ENCODE measurements at places on chromosomes 16 and 17.

DNA sequence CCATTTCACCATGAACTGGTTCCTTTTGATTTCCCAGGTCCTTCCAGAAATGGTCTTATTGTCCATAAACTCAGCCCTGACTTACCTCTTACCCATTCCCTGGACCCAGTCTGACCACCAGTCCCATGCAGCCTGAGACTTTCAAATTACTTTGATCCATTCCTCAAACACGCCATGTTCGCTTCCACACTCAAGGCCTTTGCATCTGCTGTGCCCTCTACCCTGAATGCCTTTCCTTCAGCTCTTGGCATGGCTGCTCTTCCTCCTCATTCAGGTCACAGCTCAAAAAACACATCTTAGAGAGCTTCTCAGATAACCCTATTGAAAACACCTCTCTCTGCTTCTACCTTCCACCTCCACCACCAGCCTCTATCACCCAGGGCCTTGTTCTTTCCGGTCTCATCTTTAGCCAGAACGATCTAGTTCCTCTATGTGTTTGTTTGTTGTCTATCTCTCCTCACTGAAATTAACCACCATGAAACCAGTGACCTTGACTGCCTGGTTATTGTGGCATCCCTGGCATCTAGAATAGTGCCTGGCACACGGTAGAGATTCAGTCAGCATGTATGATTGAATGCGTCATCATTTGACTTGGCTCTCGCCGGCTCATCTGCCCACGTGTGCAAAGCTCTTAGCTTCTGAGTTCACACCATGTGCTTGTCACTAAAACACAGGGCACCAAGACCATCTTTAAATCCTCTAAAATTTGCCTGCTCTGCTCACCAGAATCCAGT is 12.8 kb downstream of the CRYM start:
- DNase-seq: peak; percentile 91

GRCh38 chr16:19289811-19290485 is 4.4 kb downstream of the CLEC19A start:
- DNase-seq: no peak

GRCh38 chr16:74117798-74118197 is 178.8 kb upstream of the PSMD7 start:
- DNase-seq: no peak

DNA sequence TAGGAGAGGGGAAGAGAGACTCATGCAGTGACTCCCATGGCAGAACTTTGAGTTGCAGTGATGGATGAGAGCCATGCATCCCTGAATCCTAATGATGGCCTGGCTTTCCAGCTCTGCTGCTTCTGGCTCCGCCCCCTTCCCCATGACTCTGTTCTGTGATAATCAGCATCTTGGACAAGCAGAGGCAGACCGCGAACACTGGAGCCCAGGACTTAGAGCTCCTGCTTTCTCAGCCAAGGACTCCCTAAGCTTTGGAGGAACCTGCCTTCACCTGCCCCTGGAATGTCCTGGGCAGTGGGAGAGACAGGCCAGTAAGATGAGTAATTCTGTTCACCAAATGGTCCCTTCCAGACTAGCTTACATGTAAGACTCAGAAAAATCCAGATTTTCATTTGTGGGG is 12.5 kb downstream of the CCDC92B start:
- DNase-seq: no peak

- DNase-seq: no peak
Measured at GRCh38 chr17:33889766-33890165, 365.3 kb upstream of the CCL2 start.

GRCh38 chr17:181245-182049 is at the start of gene DOC2B:
Gene DOC2B (minus strand): TSS chr17:181650. CDS start chr17:181479, 171 bp downstream.
- peak; percentile 27 for DNase-seq

DNA sequence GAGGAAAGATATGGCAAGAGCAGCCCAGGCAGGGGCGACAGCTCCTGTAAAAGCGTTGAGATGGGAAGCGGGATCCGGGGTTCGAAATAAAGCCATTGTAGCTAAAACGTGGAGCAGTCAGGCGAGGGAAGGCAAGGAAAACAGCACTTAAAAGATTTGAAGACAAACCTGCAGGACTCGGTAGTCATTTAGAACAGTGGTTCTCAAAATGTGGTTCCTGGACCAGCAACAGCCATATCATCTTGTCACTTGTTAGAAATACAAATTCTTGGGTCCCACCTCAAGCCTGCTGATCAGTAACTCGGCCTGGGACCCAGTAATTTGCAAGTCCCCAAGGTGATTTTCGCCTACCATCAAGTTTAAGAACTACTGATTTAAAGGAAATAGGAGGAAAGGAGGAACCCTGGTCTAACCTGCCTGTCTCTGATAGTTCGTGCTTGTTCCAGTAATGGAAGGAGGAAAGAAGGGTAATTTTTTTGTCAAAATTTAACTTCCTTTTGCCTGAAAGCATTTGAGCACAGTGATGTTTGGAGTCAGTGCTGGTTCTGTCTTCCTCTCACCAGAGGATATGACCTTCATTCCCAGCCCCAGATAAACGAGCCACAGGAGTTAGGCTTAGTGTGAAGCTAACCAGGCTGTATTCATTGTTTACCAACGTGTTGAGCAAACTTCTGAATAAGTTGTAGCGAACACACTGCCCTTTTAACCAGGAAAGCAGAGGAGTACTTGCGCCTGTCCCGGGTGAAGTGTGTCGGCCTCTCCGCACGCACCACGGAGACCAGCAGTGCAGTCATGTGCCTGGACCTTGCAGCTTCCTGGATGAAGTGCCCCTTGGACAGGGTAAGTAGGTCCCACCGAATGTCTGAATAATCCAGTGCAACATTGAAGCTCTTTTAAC is 1.1 kb downstream of the ORC6 start:
- DNase-seq: no peak

DNA sequence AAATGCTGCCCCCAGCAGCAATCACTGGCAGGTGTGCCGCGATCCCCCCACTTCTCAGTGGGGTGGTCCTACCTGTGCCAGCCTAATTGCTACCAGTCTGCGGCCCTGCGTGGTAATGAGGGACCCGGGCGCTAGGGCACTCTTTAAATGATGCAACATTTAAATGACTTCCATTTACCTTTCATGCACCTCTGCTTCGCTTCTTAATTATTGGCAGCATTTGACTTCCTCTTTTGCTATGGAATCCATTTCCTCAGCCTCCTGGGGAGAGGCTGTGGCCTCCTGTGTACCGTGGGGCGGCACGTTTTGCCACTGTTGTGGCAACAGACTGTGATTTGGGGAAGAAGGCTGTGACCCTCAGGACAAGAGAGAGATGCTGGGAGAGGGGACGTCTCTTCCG is 86.1 kb downstream of the RPA1 start:
- DNase-seq: no peak

DNA sequence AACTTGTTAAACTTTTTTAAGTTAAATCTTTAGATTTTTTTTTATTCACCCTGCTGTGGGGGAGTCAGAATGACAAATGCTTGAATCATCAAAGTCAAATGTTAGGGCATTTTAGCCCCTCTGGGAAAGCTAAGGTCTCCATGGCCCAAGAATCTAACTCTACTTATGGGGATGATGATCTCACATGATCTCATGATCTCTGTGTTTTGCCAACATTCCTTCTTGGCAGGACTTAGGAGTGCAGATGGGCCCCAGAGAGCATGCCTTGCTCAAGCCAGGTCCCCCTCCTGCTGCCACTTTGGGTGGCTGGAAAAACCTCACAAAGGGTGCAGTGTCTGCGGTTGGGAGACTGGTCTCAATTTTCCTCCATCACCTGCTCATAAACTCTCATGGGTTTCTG is 108.6 kb downstream of the PRKCB start:
- DNase-seq: no peak

- no peak for DNase-seq
Measured at GRCh38 chr17:17497845-17498520, 1.8 kb upstream of the RASD1 start.

DNA sequence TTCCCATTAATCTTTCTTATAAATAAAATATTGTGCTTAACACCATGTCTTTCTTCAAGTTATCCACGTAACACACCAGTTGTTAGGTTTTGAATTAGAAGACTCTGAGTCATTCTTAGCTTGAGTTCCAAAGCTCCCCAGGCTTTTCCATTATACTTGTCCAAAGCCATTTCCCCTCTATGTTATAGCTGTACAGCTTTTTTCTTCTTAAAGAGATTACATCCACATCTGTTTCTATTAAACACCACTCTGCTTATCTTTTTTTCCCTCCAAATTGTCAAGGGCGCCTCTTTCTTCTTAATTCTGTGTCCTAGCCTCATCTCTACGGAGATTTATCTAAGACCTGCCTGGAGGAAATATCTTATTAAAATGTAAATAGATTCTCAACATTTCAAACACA is 139.4 kb upstream of the CPHXL start:
- DNase-seq: no peak

GRCh38 chr17:1931844-1932579 is 93.1 kb downstream of the RTN4RL1 start:
- DNase-seq: peak; percentile 23

DNA sequence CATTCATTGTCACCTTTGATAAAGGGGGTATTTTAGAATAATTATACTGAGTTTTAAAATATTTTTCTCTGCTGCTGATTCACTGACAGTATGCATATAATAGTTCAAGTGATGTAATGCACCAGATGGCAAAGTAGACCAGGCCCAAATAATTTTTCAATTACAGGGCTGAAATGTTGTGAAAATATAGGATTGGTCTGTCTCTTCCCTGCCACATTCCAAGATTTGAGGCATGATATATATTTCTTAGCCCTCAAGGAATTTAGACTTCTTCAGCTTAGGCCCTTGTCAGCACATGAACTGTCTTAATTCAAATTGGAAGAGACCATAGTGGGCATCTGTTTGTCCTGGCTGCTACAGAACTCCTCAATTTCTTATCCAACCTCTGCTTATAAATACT is 39.2 kb upstream of the SLC12A3 start:
- no peak for DNase-seq

- DNase-seq: no peak
Measured at GRCh38 chr16:26005336-26005735, 313.6 kb downstream of the HS3ST4 start.

- no peak for DNase-seq
Measured at GRCh38 chr17:66959641-66960375, 4.7 kb upstream of the CACNG4 start.

- no peak for DNase-seq
Measured at GRCh38 chr17:21687136-21687953, 5.0 kb upstream of the KCNJ18 start.

GRCh38 chr16:9268446-9268845 is 177.0 kb downstream of the HAPSTR1 start:
- no peak for DNase-seq

DNA sequence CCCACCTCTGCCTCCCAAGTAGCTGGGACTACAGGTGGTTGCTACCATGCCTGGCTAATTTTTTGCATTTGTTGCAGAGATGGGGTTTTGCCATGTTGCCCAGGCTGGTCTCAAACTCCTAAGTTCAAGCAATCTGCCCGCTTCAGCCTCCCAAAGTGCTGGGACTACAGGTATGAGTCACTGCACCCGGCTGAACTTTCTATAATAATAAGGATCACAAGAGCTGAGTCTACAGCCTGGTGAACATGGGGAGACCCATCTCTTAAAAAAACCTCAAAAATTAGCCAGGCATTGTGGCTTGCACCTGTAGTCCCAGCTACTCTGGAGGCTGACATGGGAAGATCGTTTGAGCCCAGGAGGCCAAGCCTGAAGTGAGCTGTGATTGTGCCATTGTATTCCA is 53.5 kb downstream of the WDR59 start:
- no peak for DNase-seq

- peak; percentile 81 for DNase-seq
Measured at GRCh38 chr17:39623356-39623950, 3.3 kb upstream of the PPP1R1B start.

GRCh38 chr17:10234033-10234432 is 35.6 kb upstream of the GAS7 start:
- no peak for DNase-seq

GRCh38 chr16:10245002-10245401 is 62.8 kb upstream of the GRIN2A start:
- DNase-seq: no peak

DNA sequence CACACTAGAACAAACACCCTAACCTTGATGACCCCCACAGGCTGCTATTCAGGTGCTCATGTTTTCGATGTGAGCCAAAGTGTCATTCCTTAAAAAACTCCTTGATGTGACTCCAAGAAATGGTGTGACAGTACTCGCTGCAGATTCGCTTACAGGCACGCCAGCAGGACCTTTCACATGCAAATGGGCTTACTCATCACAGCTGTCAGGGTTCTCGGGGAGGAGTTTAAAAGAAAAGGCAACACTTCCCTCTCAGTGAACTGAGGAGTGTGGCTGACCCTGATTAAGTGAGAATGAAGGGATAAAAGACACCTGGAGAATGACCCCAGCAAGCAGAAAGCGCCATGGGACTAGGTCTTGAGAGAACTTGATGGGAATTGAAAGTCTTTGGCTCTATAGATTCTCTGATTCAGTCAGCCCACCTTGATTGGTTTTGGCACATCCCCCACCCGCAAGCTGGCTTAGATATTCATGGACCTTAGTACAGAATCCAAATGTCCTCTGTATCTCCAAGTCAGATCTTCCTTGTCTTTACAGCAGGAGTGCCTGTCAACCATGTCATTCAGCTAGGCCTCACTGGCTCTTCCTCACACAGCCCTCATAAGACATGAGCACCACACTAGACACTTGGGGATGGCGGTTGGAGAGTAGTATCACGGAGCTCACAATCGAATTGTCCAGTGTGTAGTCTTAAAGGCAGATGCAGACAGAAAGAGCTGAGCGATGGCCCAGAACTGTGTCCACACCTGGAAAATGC is 82.6 kb downstream of the HIC1 start:
- DNase-seq: peak; percentile 45

- no peak for DNase-seq
Measured at GRCh38 chr17:18946536-18946935, 5.4 kb upstream of the SLC5A10 start.

DNA sequence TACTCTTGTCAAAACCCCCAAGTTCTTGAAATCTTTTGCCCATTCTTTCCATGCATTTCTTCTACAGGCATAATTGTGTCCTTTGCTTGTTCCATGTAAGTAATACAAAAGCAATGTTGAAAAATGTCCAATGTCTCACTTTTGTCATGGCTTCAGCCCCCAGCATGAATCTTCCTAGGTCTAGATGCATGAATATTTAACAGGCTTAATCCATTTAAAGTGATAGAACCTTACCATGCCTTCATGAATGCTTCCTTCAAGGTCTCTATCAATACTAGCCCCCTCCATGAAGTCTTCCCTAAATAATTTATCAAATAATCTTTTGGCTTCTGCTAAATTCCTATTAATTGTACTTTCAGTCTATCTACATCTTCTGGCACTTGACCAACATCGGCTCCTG is 46.1 kb upstream of the ANKFY1 start:
- DNase-seq: no peak

- no peak for DNase-seq
Measured at GRCh38 chr16:8474587-8474986, 115.7 kb downstream of the TMEM114 start.

DNA sequence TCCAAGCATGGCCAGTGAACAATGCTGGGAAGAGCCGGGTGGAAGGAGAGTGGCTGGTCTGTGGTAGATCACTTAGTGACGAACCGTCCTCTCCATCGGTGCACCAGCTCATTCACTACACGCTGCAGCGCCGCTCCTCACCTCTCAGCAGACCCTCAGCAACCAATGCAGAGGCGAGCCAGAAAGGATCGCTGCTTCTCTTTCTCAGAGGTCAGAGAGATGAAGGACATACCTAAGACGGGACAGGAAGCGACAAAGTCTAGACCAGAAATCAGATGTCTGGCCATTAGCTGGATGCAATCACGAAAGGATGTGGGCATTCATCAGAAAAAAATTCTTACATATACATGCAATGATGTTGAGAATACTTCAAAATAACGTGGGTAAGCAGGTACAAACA is 26.9 kb downstream of the NSMCE1 start:
- DNase-seq: no peak

- no peak for DNase-seq
Measured at GRCh38 chr17:14156689-14157088, 80.0 kb downstream of the CDRT15 start.

- peak; percentile 71 for DNase-seq
Measured at GRCh38 chr17:40062329-40063186, at the start of gene THRA. Gene THRA (plus strand): TSS chr17:40062965. CDS start chr17:40074489, 11,524 bp downstream.

Measured in ACHN (cell line).